Posterior cingulate gyrus (tissue), 11 donors: ENCODE measurements at places on chromosomes 5 and 9.

DNA sequence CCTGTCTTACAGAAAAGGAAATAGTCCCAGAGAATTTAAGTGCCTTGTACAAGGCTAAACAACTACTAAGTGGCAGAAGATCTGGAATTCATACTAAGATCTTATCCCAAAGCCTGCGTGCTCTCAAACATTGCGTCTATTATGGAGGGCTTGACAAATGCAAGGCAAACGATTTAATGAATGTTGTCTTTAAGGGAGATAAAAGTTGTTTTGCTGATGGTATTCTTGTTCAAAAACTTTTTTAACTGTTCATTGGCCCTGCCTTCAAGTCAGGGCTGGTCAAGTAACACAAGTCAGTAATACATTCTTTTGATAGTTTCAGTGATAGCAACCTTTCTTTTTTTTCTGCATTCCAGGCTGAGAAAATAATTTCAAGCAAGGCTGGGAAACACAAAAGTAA is 1.7 kb upstream of the SLC38A9 start:
- no peak for DNase-seq

DNA sequence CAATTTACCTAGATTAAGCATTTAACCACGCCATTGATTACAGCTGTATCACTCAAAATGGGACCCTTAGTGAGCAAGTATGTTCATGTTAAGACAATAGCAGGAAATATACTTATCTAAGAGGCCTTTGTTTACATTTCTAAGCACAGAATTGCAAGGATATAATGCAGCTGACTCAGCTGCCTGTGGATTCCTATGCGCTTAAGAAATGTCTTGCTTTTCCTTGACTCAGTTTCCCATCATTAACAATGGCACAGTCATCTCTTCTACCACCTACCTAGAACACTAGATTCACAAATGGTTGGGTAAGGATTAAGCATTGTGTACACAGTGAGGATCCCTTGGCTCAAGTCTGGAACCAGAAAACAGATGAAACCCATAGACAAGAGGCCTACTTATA is 163.8 kb downstream of the TSSK1B start:
- DNase-seq: no peak

DNA sequence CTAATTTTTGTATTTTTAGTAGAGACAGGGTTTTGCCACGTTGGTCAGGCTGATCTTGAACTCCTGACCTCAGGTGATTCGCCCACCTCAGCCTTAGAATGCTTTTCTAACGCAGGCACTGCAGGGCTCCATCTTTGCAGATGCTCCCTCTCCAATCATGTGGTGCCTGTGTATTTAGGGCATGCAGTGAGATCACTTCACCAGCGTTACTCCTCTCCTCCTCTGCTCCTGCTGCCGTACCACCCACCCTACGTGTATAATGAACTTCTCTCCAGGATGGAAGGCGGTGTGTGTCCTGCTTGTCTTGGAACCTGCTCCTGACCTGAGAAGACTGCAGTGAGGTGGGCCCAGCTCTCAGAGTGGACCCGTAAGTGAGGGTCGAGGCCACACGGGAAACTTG is 13.6 kb upstream of the CFAP157 start:
- DNase-seq: peak; percentile 47

DNA sequence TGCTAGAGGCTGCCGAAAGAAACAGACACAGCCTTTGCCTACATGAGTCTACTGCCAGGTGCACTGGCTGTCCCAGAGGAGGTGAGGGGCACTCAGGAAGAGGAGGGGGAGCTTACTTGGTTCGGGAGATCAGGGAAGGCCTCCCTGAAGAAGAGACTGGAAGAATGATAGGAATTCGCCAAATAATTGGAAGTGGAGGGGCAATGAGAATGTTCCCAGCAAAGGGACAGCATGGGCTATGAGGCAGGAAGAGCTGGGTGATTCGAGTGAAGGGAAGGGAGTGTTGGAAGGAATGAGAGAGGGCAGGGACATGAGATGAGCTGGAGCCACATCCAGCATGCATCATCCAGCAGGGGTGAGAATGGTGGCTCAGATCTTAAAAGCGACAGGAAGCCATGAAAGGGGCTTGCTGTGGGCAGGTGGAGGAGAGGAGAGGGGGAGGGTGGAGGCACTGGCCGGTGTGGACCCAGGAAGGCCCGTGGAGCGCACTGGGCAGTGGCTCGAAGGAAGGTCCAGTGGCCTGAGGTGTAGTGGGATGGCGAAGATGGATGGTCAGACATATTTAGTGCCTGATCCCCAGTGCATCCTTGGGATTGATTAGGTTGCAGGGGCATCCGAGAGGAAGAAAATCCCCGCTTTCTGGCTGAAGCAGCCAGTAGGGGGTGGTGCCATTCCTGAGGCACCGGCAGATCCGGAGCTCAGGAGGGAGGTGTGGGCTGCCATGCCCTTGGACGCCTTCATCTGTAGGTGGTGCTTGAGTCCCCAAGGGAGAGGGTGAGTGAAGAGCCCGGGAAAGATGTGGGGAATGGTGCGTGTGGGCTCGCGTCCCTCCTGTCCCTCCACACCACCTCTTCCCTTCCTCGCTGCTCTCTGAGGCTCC is 53.5 kb upstream of the GARNL3 start:
- no peak for DNase-seq

- DNase-seq: no peak
Observed at GRCh38 chr9:136133191-136133958, 14.7 kb upstream of the TMEM250 start.

DNA sequence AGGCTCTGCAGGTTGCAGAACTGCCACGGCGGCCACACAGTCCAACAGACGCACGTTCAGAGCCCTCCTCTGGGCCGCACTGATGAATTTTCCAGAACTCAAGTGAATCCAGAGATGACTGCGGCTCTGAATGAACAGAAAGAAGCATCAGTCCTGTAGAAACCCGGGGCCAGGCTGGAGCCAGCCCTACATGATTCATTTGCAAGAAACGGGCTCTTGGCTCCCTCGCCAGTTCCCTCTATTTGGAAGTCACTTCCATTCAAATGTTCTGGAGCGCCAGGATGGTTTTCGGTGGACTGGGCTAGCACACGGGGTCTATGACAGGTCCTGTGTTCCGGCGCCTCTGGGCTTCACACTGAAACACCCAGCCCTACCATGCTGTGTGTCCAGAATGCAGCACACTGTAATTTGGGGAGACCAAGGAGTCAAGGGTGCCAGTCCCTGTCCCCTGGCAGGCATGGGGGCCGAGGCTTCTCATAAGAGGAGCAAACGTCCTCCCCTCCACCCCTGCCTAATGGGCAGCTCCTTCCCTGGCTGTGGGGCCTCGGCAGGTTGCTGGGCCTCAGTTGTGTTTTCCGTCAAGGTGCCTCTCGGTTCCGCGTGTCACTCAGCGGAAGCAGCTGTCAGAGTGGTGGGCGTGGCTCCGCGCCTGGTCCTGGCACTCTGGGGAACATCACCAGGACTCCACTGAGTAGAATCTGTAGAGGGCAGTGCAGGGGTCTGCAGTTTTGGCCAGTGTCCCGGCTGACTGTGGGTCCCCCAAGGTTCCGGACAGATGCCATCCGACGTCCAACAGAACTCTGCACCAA is 18.1 kb upstream of the COL5A1 start:
- DNase-seq: peak; percentile 70

- no peak for DNase-seq
Observed at GRCh38 chr5:54491326-54491725, 26.2 kb upstream of the SNX18 start.

- no peak for DNase-seq
Observed at GRCh38 chr5:151950706-151951105, 26.1 kb upstream of the GLRA1 start.

GRCh38 chr5:33531824-33532223 is 91.1 kb downstream of the TARS1 start:
- no peak for DNase-seq

GRCh38 chr5:11903614-11904264 is 507 bp downstream of the CTNND2 start:
- peak; percentile 36 for DNase-seq

DNA sequence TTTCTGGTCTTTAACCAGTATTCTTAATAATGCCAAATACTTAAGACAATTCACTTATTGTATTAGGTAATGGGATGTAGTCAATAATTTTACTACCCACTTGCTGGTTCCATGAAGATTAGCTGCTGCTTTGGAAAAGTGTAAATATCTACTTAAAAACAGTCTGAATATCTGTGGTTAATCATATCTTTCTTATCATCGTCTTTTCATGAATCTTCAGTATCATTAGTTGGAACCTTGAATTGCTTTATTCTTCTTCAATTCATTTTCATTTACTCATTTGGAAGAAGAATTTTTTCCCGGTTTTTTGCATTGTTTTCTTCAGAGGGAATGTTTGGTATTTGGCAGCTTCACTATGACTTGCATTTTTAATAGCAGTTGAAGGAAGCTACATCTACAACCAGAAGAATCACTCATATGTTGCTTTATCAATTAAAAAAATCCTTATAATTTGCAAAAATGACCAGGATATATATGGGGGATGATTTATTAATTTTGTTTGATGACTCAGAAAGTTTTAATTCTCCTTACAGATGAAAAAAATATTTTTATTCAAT is 1398.3 kb upstream of the CDH6 start:
- no peak for DNase-seq

DNA sequence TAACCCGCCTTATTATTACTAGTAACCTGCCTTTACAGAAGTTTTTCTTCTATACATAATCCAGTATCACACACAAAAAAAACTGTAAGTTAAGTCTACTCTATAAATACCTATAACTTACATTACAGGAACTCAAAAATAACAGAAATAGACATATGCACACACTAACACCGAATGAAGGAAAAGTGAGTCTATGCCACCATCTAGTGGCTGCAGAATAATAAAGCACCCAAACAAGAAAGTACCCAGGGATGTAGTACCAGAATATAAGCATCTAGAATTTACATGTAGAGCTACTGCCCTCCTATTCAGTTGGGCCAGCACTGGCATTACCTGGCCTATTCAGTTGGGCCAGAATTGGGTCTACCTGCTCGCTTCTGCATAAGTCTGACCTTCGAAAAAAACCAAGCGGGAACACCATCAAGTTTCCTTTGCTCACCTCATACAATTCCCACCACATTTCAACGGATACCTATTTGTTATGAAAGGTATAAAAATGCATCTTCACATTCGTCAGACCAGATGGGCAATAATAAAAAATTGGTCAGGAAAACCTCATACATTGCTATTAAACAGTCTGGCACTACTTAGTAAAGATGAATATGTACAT is 4.0 kb upstream of the NIPSNAP3A start:
- no peak for DNase-seq

GRCh38 chr5:102279711-102280110 is 16.4 kb downstream of the SLCO4C1 start:
- DNase-seq: no peak

GRCh38 chr5:172117977-172118701 is 69.9 kb downstream of the STK10 start:
- no peak for DNase-seq

- DNase-seq: no peak
Observed at GRCh38 chr9:68574150-68574549, 33.5 kb upstream of the TMEM252 start.

GRCh38 chr9:129197978-129198318 is 19.9 kb upstream of the IER5L start:
- DNase-seq: no peak

GRCh38 chr5:36648426-36648825 is 42.0 kb downstream of the SLC1A3 start:
- DNase-seq: no peak

DNA sequence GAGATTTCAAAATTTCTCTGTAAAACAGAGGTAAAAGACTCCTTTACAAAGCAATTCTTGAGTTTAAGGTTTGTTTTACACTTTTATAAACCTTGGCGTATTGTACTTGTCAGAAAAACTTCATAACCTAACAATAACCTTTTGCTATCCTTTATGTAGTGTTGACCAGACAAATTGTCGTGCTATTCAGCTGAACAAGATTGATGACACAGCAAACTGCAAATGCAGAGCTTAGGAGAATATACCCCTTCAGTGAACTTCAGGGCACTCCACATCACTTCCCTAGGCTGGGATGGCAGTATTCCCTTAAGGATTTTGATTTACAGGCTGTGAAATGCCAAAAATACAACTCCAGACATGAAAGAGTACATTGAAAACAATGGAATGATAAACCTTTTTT is 89.2 kb upstream of the CDH18 start:
- DNase-seq: no peak

DNA sequence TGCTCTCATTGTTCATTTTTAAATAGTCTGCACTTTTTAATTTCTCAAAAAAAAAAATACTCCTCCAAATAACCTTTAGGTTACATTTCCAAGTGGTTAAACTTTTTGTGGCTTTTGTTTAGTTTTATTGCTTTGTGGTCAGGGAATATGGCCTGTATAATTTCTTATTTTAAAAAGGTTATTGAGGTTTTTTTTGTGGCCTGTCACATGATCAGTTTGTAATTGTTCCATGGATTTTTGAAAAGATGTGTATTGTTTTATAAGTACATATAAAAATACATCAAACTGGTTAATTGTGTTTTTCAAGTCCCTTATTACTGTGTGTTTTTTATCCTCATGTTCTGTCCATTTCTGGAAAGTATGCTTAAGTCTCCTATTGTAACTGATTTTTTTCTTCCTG is 64.0 kb downstream of the ZNF618 start:
- DNase-seq: no peak

GRCh38 chr9:5982317-5982716 is 33.1 kb downstream of the RANBP6 start:
- DNase-seq: no peak

DNA sequence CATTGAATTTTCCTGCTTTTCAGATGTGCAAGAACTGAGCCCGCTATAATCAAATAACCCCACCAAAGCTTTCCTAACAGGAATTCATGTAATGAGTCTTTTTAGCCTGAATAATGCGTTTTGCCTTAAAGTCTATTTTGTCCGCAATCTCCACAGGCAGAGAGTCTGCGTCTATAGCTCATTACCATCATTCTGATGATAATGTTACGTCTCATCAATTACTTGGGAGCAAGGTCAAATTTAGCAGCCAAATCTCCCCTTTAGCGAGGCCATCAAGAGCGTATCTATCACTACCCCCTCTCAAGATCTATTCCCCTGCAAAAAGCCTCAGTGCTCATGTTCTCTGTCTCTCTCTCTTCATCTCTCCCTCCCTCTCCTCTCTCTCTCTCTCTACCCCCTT is 416.1 kb downstream of the ZSWIM6 start:
- no peak for DNase-seq

GRCh38 chr5:108125771-108126511 is 256.0 kb downstream of the FBXL17 start:
- DNase-seq: no peak

DNA sequence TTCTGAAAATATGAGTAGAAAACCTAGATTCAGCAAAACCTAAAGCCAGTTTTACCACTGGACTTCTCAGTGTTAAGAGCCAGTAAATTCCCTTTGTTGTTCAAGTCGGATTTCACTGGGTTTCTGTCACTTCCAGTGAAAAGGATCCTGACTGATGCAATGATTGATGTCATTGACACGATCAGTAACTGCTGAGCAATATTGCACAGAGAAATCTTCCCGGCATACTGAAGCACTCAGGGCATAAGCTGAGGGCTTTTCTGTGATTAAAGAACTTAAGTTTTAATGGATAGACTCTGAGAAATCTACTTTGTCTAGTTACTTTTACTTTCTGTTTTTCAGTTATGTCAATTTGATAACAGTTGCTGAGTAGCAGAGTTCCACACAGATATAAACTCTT is 61.9 kb downstream of the DENND1A start:
- no peak for DNase-seq

GRCh38 chr5:148681157-148682057 is 27.1 kb upstream of the HTR4 start:
- no peak for DNase-seq
